Activated CD4-positive, CD25-positive, alpha-beta regulatory T cell (primary cell): ENCODE measurements at places on chromosomes 5 and 9.

DNA sequence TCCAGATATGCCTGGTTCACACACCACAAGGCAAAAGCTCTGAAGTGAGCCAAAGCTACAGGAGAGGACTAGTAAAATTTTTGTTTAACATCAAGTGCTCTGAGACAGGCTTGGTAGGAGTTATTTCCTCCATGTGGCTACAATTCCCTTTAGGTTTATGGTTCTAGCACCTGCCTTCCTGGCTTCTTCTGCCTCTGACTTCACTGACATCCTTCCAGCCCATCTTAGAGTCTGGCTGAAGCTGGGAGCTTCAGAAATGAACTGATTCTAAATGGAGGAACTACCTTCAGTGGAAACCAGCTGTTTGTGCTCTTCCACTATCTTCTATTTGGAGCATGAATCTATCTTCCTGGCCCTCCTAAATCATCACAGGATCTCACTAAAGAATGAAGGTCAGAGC, 215.3 kb upstream of the FBXL7 start:
- DNase-seq, result no peak

DNA sequence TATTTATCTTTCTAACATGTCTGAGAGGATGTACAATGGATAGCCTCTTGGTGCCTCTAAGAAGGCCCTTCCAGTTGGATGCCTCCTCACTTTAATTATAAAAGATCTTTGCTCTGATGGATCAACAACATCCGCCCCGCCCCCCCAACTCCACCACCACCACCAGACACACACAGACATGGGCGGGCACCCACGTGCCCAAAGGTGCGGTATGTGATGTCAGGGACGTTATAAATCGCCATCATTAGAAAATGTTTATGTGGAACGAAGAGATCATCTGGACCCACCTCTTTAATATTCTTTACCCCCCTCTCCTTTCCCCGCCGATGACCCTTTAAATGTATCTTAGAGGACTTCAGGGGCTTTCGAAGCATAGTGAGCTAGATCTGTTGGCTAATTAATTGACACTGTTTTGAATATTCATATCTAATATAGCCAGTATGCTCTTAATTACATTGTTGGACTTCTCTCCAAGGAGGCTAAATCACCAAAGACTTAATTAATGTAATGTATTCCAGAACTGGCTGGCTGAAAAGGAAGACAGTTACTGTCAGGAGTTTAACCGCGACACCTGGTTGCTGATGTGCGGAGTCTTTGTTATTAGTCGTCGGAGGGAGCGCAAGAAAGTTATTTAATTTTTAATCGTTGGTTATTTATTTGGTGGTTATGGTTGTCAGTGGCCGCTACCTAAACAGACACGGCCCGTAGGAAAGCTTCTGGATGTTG, 6.1 kb upstream of the FOXB2 start:
- DNase-seq, result no peak

DNA sequence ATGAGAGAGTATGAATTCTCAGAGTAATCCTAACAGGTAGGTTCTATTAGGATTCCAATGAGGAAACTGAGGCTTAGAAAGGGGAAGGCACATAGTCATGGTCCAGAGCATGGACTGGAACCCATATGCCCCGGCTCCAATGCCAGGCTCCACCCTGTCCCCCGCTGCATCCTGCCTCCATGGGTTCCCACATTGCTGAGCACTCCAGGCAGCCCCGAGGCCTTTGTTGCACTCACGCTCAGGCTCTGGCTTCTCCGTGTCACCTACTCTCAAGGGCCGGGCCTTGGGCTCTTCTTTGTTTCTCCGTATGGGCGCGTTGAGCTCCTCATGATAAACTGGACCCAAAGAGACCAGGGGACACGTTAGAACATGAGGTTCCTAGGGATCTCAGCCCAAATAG, 5.0 kb upstream of the TOR1A start:
- DNase-seq, result no peak

DNA sequence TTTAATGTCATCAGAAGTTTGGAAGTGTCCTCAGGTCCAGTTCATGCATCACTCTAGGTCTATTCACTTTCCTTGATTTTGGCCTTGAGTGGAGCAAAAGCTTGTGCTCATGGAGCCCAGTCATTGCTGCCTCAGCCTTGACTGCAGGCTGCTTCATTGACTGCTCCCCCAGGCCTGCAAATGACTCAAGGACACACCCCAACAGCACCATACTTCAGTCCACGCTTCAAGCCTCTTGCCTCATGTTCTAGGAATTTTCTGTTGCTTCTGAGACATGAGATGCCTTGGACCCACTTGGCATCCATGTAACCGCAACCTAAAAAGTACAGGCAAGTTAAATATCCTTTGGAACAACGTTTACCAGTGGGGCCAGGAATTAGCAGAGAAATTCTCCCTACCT, 193.7 kb downstream of the PIK3R1 start:
- DNase-seq, result no peak

GRCh38 chr5:171094356-171094755, 214.7 kb upstream of the TLX3 start:
- DNase-seq, result no peak

DNA sequence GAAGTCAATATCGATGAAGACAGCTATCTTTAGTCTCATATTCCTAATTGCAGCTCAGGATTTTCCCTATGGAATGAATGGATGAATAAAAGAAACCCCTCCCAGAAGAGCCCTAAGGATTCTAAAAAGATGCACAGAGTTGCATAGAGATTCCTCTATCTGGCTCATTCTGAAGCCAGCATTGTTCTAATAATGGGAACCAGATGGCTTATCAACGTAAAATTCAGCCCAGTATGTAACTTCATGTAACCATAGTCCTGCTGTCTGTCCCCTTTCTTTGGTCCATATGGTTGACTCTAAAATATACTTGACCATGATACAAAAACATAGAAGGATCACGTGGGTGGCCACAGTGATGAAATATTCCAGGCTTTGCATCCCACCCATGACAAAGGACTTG, 508.6 kb downstream of the RASEF start:
- no peak for DNase-seq

- no peak for DNase-seq
These were observed 31.3 kb downstream of the AGXT2 start for GRCh38 chr5:35016174-35017051.

DNA sequence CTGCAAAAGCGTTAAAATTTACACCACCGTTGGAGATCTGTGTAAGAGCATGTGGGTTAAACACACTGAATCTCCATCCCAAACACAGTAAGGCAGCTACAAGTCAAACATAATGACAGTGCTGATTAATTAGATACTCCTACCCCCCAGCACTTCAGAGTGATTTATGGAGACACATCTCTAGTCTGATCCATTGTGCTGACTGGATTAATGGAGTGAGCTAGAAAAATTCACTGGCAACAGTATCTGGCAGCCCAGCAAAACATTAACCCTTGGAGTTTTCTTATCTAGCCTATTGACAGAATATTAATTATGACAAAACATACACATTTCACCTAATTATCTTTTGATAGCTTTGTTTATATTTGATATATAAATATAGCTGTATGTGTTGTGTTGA, 188.6 kb upstream of the ISL1 start:
- DNase-seq, result no peak

DNA sequence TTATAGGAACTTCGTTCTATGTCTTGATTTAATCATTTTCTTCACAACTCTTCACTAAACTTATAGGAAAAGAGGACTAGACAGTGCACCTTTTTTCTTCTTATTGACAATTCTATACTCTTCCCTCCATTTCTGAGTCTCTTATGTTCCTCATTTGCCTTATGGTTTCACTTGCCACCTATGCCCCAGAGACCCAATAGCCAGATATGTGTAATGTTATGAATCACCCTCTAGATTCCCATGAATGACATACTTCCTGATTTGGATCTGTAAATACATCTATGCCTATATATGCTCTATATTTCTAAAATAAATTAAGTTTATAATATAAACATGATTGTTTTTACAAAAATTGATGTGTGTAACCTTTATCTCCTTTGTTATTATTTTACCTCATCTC, 514.1 kb upstream of the MEF2C start:
- no peak for DNase-seq
